ENCODE measurements at places on chromosomes 16 and 17. TPM values are rescaled to one million over a fixed set of nuclear protein-coding genes. Genes with fewer than 3 reads are reported as not detected.

The ATP1B2 gene
- total RNA-seq = not detected

The FAM171A2 gene
- 0.25 TPM for total RNA-seq

The KRT28 gene
- not detected for total RNA-seq

- no peak for DNase-seq
- H3K27me3 ChIP-seq = no peaks in the 10 kb centered on the region
- peaks cover 36% of the 10 kb centered on the region for H3K36me3 ChIP-seq
These were observed 7.6 kb downstream of the IFT20 start for GRCh38 chr17:28327709-28328108.

DNA sequence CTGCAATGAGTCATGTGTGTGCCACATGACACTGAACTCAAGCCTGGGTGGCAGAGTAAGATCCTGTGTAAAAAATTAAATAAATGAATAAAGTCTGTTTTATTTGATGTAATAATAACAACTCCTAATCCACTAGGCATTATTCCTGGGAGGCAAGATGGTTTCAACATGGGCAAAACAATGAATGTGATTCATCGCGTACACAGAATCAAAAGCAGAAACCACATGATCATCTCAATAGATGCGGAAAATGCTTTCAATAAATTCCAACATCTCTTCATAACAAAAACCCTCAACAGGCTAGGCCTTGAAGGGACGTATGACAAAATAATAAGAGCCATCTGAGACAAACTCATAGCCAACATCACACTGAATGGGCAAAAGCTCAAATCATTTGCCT lies 195.4 kb downstream of the CDH11 start:
- H3K4me3 ChIP-seq = no peak overlapping the region
- no peak overlapping the region for H3K27ac ChIP-seq
- H3K27me3 ChIP-seq = no peaks in the 10 kb centered on the region

DNA sequence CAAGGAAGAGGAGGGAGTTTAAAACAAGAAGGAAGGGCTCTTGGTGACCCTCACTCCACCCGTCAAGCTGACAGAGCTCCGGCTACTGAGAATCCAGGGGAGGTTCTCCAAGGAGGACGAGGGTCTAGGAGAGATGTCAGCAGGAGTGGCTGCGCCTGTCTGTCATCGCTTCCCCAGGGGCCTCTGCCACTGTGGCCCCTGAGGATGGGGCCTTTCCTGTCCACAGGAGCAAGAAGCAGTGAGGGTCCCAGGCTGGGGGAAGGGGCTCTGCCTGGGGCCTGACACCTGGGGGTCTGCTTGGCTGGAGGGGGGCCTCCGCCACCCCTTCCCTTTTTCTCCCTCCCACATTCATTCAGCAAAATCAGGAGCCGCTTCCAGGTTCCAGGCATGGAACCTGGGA lies 66.5 kb upstream of the TNRC6C start:
- H3K27me3 ChIP-seq = no peaks in the 10 kb centered on the region
- peaks cover 17% of the 10 kb centered on the region for H3K4me1 ChIP-seq
- no peak for DNase-seq

DNA sequence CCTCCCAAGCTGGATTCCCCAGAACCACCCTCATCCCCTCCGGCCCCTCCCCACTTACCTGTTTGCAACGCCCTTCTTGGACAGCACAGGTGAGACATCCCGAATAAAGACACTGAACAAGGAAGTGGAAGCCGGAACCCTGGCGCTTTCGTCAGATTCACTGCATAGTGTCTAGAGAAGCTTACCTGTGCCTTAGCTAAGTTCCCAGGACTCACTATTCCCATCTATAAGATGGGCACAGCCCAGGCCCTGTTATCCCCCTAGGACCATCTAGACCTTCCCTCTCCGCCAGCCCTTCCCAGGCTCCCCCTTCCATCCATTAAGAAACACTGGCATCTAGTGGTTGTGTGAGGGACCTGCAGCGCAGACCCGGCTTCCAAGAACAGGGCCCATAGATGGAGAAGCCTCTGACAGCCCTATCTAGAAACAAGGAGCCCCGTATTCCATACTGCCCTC lies 26.9 kb upstream of the RPL38 start:
- H3K4me1 ChIP-seq = no peaks in the 10 kb centered on the region
- H3K27me3 ChIP-seq = peaks cover 12% of the 10 kb centered on the region
- peak; percentile 8 for DNase-seq
- no peak overlapping the region for H3K27ac ChIP-seq

GRCh38 chr16:73032541-73033270 lies 15.2 kb downstream of the ZFHX3 start:
- no peak overlapping the region for H3K4me3 ChIP-seq
- no peaks in the 10 kb centered on the region for H3K27me3 ChIP-seq
- H3K36me3 ChIP-seq = no peaks in the 10 kb centered on the region
- H3K27ac ChIP-seq = no peak overlapping the region
- no peak for DNase-seq
- H3K4me1 ChIP-seq = no peaks in the 10 kb centered on the region

- H3K4me3 ChIP-seq = peak overlapping the region; percentile 61
- H3K27ac ChIP-seq = no peak overlapping the region
- DNase-seq = no peak
- peaks cover 50% of the 10 kb centered on the region for H3K36me3 ChIP-seq
These were observed 3.3 kb downstream of the TRPV2 start for GRCh38 chr17:16418685-16419068.

DNA sequence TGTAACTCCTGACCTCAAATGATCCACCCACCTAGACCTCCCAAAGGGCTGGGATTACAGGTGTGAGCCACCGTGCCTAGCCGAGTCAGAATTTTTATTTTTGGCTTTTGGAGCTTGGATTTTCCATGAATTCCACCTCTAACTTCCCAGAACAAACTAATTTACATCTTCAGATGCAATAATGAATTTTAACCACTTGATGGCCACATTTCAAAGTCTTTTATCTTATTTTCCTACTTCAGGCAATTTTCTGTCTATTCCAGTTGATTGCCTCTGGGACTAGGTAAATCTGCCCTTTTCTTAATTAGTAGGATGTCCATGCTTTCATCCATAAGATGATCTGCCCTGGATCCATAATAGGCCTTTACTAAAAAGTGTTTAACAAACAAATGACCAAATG lies 156.4 kb upstream of the ANKFN1 start:
- no peaks in the 10 kb centered on the region for H3K4me1 ChIP-seq
- DNase-seq = no peak
- H3K27ac ChIP-seq = no peak overlapping the region
- H3K36me3 ChIP-seq = no peaks in the 10 kb centered on the region
- no peak overlapping the region for H3K4me3 ChIP-seq

- DNase-seq = no peak
- H3K27ac ChIP-seq = no peak overlapping the region
- H3K36me3 ChIP-seq = no peaks in the 10 kb centered on the region
- H3K27me3 ChIP-seq = no peaks in the 10 kb centered on the region
- no peak overlapping the region for H3K4me3 ChIP-seq
- H3K4me1 ChIP-seq = no peaks in the 10 kb centered on the region
These were observed 220.4 kb downstream of the CBLN1 start for GRCh38 chr16:49061137-49061714.

GRCh38 chr17:28433721-28434120 lies 27.7 kb upstream of the SLC46A1 start:
- no peak overlapping the region for H3K4me3 ChIP-seq
- H3K4me1 ChIP-seq = no peaks in the 10 kb centered on the region
- H3K27ac ChIP-seq = no peak overlapping the region

- peaks cover 6% of the 10 kb centered on the region for H3K4me1 ChIP-seq
- H3K27me3 ChIP-seq = no peaks in the 10 kb centered on the region
- H3K4me3 ChIP-seq = no peak overlapping the region
- no peaks in the 10 kb centered on the region for H3K36me3 ChIP-seq
- no peak for DNase-seq
These were observed 23.5 kb upstream of the NXPH3 start for GRCh38 chr17:49552070-49552751.

DNA sequence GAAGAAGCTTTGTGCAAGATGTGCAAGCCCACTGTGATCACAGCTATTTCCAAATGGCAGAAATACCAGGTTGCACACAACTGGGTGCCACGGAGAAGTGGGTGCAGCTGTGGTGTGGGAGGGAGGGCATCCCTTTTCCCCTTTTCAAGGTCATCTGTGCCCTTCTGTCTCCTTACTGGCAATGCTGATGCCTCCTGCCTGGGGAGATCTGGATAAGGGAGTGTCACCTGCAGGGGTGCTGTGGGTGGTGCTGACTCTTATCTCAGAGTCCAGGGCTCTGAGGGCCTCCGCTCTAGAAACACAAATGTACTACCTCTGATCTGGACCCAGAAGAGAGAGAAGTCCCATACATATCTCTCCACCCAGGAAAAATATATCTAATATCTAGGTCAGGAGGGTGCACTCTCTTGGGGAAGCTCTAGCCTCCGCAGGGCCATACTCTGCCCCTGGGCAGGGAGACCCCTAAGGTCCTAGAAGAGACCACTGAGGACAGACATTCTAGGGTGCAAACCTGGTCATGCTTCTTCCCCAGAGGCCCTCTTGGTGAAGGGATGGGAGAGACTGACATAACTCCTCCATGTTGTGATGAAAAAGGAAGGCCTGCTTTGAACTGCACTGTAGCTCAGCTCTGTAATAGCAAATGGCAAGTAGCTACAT lies 18.5 kb downstream of the NPRL3 start:
- no peaks in the 10 kb centered on the region for H3K27me3 ChIP-seq
- no peak overlapping the region for H3K27ac ChIP-seq
- no peak for DNase-seq
- no peaks in the 10 kb centered on the region for H3K4me1 ChIP-seq

DNA sequence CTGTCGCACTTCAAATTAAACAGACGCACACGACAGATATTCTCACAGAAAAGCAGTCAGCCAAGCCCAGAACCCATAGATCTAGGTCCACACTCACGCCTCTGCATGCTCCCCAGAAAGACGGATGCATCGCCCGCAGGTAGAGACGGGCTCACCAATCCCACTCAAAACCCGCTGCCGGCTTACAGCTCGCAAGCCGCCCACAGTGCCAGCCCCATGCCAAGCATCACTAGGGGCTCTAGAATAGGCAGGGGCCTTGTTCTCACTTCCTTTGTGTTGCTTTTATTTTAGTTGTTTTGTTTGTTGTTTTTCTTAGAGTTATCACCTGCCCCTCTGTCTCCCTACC lies 336 bp upstream of the BMERB1 start:
- no peak overlapping the region for H3K4me3 ChIP-seq
- H3K4me1 ChIP-seq = peaks cover 12% of the 10 kb centered on the region
- H3K36me3 ChIP-seq = no peaks in the 10 kb centered on the region
- no peak for DNase-seq

DNA sequence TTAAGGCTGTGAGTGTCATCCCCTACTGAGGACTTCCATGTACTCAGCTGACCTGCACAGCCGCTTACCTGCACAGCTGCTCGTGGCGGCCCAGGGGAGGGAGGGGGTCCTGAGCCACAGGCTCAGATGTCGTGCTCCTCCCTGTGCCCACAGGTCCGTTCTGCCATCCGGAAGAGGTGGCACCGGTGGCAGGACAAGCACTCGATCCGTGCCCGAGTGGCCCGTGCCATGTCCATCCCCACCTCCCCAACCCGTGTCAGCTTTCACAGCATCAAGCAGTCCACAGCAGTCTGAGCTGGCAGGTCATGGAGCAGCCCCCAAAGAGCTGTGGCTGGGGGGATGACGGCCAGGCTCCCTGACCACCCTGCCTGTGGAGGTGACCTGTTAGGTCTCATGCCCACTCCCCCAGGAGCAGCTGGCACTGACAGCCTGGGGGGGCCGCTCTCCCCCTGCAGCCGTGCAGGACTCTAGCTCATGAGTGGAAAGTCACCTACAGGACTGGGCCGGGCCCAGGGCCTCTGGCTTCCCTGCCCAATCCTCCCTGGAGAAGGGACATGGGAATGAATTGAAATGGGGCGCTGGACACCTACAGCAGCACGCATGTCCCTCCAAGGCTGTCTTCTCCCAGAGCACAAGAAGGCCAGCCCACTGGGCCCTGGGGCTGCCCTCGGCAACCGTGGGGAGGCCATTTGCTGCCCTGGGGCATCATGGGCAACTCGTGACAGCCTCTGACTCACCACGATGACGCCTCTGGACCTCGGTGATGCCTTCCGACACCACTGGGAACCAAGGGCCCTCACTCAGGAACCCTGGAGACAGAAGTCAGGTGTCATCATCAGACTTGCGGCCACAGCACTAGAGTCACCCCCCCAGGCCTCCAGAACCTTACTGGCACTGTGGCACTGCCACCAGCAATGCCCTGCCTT lies 9.9 kb upstream of the SPPL2C start:
- no peaks in the 10 kb centered on the region for H3K4me1 ChIP-seq
- DNase-seq = no peak
- H3K27ac ChIP-seq = no peak overlapping the region
- H3K36me3 ChIP-seq = no peaks in the 10 kb centered on the region
- no peak overlapping the region for H3K4me3 ChIP-seq

DNA sequence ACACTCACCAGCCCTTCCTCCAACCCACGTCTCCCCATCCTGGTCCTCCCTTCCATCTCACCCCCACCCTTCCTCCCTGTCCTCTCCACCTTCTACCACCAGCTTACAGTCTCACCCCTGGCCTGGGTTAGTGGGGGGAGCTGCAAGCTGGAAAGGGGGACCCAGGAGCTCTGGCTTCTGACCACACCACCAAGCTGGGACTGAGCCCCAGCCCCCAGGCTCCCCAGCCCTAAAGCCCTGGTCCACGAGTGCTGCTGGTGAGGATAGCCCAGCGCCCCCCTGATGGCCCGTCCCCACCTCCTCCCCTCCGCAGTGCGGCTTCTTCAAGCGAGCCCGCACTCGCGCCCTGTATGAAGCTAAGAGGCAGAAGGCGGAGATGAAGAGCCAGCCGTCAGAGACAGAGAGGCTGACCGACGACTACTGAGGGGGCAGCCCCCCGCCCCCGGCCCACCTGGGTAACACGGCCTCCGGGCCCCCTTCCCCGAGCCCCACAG lies 7.2 kb upstream of the PDK2 start:
- no peaks in the 10 kb centered on the region for H3K4me1 ChIP-seq
- no peaks in the 10 kb centered on the region for H3K27me3 ChIP-seq
- H3K27ac ChIP-seq = no peak overlapping the region
- no peaks in the 10 kb centered on the region for H3K36me3 ChIP-seq
- no peak for DNase-seq
- no peak overlapping the region for H3K4me3 ChIP-seq

DNA sequence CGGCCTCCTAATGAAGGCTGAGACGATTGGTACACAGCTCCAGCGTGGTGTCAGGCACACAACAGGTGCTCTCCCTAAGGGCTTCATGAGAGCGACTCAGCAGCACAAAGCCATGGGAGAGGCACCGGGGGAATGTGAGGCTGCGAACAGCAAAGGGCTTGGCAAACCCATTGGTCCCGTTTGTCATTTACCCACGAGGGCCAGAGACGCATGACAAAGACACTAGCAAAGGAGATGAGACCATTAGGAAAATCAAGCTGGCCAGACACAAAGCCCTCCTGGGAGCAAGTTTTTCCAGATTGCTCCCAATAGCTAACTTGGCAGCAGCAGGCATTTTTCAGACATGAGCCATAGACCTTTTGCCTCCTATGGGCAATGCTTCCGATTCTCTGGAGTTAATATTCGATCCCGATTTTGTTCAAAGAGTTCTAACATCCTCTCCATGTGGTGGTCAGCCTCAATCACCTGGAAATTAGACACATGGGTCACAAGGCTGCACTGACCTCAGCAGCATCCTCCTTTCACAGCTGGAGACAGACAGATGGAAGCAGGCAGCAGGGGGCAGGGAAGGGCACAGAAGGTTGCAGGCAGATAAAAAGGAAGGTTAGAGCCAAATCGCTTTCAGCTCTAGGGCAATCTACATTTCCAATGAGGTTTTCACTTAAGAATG lies 38.2 kb downstream of the TK2 start:
- no peaks in the 10 kb centered on the region for H3K36me3 ChIP-seq
- DNase-seq = no peak
- H3K4me3 ChIP-seq = no peak overlapping the region
